ENCODE measurements at places on chromosomes 3 and 15.

GRCh38 chr3:191329654-191330529 is at the start of gene UTS2B:
TSS of gene UTS2B (minus strand) at chr3:191330526. CDS start at chr3:191282189, 48,337 bp downstream.
- peak; percentile 57 for DNase-seq

- no peak for DNase-seq
Measured at GRCh38 chr3:58188173-58188564, 22.6 kb downstream of the DNASE1L3 start.

- DNase-seq = no peak
Measured at GRCh38 chr3:99859825-99860224, 42.2 kb downstream of the CMSS1 start.

GRCh38 chr3:24338409-24339130 is 156.1 kb downstream of the THRB start:
- DNase-seq = no peak

DNA sequence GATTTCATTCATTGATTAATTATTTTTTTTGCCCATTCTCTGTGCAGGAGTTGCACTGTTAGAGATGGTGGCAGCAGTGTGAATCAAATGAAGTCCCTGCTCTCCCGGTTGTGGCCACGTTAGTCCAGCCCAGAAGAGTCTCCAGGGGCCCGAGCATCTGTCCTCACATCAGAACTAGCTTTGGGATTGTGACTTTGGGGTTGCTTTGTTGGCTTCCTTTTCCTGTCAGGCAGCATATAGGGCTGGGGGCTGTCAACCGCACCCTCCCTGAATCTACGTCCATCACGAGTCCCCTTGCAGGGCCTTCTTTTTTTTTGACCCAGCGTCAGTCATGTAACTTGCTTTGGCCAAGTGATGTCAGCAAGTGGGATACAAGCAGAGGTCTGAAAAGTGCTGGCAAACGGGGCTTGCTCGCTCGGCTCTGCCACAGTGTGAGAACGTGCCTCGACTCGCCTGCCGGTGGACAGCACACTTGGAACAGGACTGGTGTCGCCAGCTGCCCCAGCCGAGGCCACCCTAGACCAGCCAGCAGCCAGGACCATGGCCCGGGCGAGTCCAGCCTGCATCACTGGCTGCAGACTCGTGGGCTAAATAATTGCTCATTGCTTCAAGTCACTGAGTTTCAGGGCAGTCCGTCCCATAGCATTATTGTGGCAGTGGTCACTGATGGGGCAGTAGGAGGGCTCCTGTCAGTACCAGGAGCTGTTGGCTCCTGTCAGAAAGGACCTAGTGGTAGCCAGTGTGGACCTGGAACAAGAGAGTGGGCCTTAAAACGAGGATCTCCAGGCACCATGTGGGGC is 151.6 kb upstream of the MEF2A start:
- DNase-seq = no peak

- DNase-seq = no peak
Measured at GRCh38 chr3:11914041-11914440, 67.4 kb upstream of the TAMM41 start.

DNA sequence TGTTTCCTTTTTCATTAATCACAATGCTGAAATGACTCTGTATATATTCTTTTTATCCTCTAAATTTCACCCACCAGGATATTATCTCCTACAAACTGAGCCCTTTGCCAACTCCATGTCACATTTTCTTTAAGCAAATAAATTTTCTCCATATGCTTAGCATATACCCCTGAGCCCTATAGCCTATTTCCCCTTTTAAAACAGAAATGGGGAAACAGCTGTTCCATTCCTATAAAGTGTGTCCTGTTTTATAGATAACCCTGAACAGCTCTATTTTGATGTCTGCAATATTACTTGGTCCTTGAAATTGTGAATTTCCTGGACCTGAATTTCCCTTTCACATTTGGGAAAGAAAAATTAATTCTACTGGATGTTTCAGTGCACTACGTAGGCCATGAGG is 15.6 kb upstream of the FILIP1L start:
- DNase-seq = no peak

DNA sequence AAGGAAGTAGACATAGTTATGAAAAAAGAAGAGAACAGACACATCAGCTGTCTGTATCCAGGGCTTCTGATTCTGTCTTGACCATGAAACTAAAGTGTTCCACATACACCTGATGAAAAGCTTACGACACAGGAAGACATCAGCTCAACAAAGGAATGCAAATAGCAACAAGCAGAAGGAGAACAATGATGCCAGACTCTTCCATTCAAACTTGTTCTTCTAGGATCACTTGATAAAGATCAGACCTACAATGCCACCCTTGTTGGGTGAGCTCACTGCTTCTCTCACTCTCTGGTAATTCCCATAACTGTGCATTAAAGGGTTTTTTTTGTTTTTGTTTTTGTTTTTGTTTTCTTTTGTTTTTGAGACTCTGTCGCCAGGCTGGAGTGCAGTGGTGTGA is 49.7 kb downstream of the GATM start:
- DNase-seq = no peak

DNA sequence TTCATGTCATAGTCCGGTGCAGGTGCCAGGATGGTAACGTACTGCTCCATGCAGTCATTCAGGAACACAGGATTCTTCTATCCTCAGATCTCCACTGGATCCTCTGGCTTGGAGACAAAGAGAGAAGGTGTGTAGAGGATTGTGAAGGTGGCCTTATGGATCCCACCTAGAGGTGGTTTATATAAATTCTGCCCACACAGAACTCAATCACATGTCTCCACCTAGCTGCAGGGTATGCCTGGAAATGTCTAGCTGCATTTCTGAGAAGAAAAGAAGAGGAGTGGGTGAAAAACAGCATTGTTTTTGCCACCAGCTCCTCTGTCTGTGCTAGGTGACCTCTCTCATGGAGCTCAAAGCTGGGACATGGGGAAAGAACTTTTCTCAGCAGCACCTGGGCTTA is 478.7 kb downstream of the PDCD6IP start:
- DNase-seq = no peak

DNA sequence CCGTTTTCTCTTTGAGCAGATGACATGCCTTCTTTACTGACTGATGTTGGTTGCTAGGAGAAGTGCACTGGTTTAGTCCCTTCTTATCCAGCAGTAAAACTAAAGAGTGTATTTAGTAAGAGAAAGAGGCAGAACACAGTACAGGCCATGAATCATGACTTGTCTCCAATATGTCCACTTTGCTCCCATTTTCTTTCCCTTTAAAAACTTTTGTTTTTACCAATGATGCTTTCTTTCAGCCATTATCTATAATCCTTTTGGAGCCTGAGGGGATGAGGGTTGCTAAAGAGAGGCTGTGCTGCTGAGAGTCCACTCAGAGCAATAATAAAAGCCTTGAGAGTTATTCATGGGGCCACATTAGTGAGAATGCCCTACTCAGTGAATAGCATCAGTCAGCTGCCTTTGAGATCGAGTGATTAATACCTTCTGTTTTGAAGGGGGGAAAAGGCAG is 12.2 kb downstream of the ROBO2 start:
- DNase-seq = no peak

DNA sequence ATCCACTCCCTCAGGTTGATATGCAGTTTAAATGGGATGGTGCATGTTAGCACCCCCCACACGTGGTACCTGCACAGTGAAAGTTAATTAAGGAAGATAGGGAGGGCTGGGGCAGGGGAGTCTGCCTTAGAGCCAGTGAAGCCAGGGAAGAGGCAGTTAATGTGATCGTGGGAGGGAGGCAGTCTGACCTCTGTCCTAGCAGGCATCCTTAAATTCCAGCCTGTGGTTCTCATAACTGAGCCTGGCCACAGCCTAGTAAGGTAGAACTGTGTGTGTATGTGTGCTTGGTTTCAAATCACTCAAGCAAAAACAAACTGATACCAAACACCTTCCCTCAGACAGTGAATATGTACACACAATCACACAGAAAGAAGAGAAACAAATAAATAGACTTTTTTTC is 319.1 kb upstream of the TLE3 start:
- no peak for DNase-seq

- no peak for DNase-seq
Measured at GRCh38 chr3:181771120-181771519, 59.4 kb downstream of the SOX2 start.

DNA sequence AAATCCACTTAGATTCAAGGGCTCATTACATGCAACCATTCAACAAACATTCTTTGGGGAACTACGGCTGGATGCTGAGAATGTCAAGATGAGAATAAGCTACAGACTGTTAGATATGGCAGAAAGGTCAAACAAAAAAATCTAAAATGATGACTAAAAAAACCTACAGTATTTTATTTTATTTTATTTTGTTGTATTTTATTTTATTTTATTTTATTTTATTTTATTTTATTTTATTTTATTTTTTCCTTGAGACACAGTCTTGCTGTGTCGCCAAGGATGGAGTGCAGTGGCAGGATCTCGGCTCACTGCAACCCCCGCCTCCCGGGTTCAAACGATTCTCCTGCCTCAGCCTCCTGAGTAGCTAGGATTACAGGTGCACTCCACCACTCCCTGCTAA is 46.2 kb downstream of the WDR72 start:
- DNase-seq = no peak

GRCh38 chr15:62572797-62573196 is 407.7 kb upstream of the C2CD4B start:
- DNase-seq = peak; percentile 54

DNA sequence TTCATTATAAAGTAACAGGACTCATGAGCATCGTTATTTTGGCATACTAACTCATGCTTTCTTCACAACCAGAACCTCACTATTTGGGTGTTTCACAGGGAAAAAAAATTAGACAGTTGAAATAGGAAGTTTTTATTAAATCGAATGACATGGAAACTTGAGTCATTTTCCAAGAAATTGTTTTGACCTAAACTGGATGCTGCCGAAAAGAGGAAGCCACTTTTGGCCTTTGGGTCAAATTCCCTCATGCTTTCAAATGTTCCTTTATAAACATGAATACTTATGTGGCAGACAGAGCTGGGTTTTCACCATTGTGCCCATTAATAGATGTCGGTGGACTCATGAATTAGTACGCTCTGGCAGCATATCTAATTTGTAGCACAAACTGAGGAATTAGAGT is 224.9 kb downstream of the MCTP2 start:
- no peak for DNase-seq

DNA sequence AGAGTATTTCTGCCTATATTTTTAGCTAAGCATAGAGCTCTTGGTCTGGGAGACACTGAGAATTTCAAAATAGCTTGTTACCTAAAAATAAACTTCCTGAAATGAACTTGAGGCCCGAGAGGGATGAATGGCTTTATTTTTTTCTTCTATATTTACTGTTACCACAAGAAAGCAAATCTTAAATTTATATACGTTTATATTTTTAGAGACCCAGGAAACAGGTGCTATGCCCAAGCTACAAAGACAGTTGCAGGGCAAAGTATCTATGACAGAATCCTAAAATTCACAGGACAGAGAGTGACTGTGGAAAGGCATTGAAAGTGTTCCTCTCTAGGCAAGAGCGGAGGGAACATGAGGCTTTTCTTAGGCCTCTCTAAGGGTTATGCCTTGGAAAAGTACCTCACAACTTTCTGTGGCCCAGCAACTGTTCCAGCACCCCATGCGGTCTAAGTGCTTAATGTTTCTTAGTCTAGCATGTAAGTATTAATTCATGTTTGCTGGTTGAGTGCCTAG is 36.5 kb downstream of the TGFBR2 start:
- DNase-seq = no peak

DNA sequence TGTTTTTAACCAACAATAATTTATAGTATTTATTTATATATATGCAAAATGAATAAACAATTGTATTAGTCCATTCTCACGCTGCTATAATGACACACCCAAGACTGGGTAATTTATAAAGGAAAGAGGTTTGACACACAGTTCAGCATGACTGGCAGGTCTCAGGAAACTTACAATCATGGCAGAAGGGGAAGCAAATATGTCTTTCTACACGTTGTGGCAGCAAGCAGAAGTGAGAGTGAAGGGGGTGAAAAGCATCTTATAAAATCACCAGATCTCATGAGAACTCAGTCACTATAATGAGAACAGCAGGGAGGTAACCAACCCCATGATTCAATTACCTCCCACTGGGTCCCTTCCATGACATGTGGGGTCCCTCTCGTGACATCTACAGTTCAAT is 162.8 kb upstream of the SLITRK3 start:
- no peak for DNase-seq

DNA sequence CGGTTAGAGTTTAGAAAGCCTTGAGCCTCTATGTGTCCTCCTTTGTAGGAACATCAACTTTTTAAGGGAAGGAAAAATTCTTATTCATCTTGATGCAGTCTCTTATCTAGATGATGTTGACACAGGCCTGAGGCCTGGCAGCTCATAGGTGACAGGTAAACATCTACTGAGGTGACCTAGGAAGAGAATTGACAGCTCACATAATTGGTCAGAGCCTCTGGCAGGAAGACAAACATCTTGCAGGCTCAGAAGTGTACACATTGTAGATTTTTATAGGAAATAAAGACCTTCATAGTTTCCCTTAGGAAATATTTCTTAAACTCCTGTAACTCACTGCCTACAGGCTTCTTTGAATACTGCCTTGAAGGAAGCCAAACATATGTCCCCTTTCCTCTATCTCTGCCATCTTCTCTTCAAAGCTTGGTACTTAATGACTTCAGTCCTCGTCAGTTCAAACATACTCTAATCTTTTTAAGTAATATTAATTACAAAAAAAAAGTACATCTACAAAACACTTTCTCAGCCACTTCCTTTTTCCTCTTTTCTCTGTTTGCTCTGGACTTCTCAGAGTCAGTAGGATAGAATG is 341.3 kb downstream of the TBL1XR1 start:
- DNase-seq = no peak

DNA sequence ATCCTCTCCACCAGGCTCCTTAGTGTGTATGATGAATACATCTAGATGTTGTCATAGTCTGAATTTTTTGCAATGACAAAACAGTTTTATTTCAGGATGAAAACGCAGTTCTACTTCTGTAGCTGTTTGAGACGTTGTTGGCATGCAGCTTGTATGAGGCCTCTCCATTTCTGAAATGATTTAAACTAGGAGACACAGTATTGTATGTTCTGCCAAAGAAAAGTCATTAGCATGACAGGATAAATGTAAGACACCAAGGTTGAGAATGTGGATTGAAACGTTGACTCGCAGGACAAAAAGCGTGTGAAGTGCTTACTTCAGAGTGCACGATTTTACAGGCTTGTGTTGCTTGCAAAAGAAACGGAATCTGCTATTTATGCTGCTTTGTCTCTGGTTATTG is 35.3 kb downstream of the ABHD17C start:
- no peak for DNase-seq

GRCh38 chr15:99957642-99958013 is 224.4 kb upstream of the LYSMD4 start:
- no peak for DNase-seq

GRCh38 chr3:121836064-121836463 is 1.1 kb downstream of the EAF2 start:
- DNase-seq = no peak

DNA sequence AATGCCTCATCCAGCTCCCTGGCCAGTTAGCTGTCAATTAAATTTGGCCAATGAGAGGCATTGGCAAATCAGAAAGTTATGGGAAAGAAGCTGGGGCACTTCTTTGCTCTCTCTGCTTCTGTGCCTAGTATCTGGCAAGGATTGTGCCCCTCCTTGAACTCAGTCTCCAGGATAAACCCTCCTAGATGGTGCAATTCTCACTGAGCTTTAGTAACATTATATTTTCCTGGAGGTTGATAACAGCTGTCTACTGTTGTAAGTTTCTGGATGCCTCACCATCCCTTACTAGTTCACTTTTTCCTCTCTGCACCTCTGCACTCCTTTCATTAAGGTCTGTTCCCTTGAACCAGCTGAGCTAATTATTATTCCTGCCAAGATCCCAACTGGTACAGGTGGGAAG is 329.5 kb downstream of the MFSD1 start:
- no peak for DNase-seq

- no peak for DNase-seq
Measured at GRCh38 chr3:127655641-127656040, 17.1 kb upstream of the ABTB1 start.
